AG10803 (cell line): ENCODE measurements at places on chromosomes 6 and 20.

DNA sequence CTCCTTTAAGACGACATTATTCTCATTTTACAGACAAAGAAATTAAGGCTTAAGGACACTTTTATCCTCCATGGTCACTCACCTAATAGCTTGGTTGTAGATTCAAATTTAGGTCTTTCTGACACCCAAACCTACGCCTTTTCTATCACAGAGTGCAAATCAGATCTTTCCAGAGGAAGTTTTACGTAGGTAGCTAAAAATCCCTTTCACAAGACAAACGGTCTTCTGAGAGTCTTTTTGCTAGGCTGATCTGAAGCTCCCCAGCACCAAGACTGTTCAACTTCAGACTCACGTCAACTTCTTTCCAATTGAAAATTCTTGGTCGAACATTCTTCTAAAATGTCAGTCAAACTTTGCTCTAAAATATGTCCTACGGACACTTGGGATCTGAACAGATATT is 46.5 kb downstream of the BLOC1S5 start:
- DNase-seq = no peak

DNA sequence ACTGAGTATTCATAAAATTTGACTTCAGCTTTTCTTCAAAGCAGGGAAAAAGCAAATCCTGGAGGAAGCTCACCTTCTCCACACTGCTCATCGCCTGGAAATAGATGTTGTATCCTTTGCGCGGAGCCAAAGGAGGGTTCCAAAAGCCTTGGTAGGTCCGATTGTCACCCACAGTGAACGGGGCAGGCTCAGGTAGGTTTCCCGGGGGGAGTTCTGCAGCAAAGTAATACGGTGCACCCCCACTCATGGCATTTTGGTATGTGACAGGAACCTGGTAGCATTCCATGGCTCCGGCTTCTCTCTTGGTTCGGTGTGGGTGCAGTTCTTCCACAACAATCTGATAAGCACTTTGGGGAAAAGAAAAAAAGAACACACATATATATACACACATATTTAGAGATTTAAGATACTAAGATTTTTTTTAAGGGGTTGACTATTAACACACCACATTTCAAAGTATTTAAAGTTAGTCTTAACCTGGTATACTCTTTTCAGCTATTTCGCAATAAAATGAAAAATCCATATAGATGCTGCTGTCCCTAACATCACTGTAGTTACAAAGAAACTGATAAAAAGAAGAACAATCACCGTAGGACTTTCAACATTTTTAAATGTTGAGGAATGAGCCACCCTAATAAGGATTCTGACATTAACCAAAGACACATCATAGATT is 166.7 kb upstream of the THEMIS start:
- no peak for DNase-seq

- DNase-seq = no peak
Measured at GRCh38 chr6:39199231-39199940, 29.9 kb downstream of the KCNK5 start.

DNA sequence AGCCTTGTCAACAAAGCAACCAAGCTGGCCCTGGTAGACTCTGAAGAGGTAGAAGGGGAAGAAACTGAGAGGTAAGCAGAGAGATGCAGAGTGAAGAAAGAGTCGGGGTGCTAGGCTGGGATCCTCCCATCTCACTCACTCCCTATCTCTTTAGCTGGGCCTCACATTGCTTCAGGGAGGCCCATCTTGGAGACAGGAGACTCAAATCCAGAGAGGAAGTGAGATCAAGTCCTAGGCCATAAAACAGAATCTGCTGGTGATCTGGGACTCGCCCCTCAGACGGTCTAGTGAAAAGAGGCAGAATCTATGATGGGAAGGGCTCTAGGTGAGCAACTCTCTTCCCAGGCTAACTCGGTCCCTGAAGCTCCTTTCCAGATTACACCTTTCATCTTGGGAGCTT is 659 bp upstream of the GUCA1B start:
- DNase-seq = no peak

DNA sequence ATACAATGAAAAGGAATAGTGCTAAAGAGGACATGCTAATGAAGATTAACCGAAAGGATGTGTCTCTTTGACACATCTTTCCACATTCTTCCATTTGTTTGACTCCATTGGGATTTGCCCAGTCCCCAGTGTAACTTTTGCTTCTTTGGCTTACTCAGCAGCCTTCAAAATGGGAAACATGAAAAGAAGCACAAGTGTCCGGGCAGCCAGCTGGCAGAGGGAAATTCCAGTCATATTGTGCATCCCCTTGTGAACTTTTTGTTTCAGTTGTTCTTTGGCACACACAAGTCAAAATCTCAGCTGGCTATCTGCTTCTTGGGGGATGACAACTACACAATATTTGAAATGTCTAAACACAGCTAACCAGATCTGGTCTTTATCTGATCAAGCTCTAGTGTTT is 157.4 kb downstream of the OGFRL1 start:
- peak; percentile 41 for DNase-seq

DNA sequence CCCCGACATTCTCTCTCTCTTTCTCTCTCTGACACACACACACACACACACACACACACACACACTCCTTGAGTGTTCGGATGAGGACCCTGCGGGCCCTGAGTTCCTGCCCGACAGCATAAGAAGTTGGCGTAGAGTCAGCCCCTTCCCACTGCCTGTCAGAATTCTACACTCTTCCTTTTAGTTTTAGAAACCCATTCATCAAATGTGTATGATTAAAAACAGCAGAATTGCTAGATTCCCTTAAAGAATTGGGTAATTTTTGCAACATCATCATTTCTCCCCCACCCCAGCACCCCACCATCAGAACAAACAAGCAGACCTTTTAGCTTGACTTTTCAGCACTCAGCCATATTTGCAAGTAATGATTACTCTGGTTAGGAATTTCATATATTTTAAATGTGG is 322.8 kb downstream of the FARS2 start:
- DNase-seq = peak; percentile 93
